Left renal cortex interstitium (tissue), 4 donors: ENCODE measurements at places on chromosomes 1 and 21. TPM values are rescaled to one million over a fixed set of nuclear protein-coding genes. Genes with fewer than 3 reads are reported as not detected.

Gene ERICH3
- 0.27 TPM for polyA plus RNA-seq

Gene PGBD5
- polyA plus RNA-seq = 7.4 TPM

Gene GCSAML
- polyA plus RNA-seq = 1.2 TPM

Gene CD48
- polyA plus RNA-seq = 0.66 TPM

Gene IL22RA1
- 3.8 TPM for polyA plus RNA-seq

Gene KDF1
- 8.8 TPM for polyA plus RNA-seq

DNA sequence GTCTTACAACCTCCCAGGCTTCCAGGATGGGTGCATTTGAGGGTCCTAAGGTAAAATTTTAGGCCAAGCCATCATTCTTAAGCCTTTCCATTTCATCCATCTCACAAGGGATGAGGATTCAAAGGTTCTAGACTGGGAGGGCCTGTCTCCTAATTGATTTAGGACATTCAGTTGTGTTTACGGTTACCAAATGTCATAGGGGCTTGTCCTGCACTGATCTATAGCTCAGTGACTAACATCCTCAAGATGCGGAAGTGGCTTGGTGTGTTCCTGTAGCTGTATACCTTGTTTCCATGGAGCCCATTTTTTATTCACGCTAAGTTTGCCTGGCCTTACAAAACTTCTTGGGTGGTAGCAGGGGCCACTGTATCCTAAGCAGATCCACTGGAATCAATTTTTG is 52.8 kb downstream of the DUSP10 start:
- DNase-seq = no peak

DNA sequence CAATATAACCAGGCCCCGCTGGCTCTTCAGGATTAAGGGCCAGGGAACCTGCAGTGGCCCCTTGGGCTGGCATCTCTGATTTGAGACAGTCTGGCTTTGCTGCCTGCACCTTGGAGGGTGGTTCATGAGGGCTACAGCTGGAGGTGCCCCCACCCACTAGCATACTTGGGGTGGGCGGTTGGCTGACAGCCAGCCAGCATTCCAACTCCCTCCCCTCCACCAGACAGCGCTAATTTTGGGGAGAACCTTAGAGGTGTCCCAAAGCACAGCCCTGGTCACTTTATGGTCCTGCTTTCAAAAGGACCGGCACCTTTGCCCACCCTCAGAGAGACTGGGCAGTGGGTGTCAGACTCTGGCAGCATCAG is 180.7 kb upstream of the VAMP3 start:
- DNase-seq = no peak

- no peak for DNase-seq
These were observed 165.9 kb downstream of the PTBP2 start for GRCh38 chr1:96887501-96887900.

DNA sequence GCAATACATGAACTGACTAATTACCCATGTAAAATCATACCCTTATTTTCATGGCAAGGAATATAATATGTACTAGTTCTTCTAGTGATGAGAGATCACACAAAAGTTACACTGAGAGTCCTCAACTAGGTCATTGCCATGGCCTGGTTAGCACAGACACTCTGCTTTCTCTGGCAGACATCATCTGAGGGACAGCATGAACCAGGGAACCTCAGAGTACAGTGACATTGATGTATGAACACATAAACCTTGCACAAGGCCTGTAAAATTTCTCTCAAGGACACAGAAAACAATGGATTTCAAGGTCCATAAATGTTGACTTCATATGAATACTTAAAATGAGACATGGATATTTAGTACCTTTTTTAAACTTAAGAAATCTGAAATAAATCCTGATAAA is 108.8 kb upstream of the MAGI3 start:
- DNase-seq = no peak

DNA sequence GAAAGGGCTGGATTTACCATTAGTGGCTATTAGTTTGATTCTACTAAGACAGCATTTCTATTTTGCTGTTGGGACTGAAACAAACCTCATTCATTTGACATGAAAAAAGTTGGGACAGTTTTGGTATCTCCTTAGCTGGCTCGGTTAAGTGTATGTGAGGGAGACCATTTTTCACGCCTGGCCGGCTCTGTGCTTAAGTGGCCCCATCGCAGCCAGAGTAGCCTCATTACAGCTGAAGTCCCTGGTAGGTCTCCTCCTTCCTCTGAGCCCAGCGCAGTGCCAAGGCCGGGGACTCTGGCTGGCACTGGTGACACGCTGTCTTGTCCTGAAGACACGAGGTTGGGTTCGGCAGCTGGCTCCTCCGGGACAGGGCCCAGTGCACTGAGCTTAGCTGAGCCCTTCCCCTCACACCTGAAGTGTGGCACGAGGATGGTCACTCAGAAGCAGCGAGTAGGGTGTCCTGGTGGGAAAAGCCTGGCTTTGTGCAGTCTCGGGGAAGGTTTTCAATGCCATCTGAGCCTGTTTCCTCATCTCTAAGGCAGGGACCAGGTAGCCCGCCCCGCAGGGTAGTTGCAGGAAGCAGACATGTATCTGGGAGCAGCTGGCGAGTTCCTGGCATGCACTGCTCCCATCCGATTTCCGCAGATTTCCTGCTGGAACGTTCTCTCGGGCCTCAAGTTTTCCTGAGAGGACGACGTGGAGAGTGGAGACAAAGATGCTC is 196.5 kb downstream of the DYRK1A start:
- no peak for DNase-seq

DNA sequence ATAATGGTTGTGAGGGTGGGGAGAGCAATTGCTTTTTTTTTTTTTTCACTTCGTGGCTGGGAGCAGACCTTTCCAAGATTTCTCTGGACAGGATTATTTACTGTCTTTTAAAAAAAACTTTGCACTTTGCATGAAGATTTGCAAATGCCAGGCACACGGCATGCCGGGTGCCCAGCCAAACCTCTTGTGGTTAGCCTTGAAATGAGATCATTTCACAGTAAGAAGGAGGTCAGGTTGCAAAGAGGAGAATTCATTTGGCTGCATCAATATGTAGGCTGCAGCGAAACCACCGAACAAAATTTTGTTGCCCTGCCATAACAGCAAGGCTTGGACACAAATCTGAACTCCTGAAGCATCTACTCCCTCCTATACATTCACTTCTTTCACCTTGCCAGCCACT is 36.5 kb upstream of the KCND3 start:
- DNase-seq = no peak

DNA sequence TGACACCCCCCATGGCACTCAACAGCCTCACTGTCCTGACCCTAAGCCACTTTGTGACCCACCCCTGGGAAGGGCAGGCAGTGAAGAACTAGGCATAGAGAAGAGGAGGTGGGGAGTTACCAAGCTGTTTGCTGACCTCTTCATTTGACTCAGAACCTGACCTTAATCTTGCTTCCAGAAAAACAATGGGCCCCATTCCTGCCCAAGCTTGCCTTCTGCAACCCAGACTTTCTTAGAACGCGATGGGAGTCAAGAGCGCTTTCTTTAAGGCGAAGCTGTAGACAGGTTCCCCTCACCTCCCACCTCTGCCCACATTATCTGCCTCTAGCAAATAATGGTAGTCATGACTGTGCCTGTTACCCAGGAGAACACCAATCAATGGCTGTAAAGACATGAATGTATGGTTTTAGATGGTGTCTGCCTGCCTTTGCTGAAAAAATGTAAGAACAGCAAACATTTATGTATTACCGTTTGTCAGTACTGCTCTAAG is 8.2 kb upstream of the CBR3 start:
- no peak for DNase-seq

GRCh38 chr1:33093004-33093403 is 12.1 kb downstream of the AZIN2 start:
- no peak for DNase-seq

DNA sequence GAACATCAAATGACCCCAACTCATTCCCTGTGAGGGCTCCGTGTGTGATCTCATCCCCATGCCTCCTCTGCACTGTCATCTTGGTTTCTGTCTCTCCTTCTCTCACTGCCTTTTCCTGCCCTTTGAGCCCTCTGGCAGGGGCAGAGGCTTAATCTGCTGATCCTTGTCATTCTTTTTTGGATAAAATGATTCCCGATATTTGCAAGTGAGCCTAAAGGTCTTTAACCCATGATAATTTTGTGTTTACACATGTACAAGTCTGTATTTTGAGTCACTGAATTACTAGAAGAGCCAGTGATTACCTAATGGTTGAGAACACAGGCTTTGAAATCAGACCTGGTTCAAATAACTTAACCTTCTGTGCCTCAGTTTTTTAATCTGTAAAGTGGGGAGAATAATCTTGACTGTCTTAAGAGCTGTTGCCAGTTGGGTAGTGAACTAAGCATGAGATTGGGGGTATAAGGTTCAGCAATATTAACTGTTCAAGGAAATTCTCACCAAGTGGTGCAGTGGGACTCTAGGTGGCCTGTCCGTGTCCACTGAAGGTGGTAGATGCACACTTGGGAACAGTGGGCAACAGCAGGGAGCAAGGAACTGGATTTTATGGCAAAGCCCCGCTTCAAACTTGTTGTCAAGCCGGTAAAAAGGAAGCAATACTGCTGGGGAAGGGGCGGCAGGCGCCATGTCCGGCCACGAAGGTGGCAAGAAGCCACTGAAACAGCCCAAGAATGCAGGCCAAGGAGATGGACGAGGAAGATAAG is 1.6 kb downstream of the ECHDC2 start:
- no peak for DNase-seq

DNA sequence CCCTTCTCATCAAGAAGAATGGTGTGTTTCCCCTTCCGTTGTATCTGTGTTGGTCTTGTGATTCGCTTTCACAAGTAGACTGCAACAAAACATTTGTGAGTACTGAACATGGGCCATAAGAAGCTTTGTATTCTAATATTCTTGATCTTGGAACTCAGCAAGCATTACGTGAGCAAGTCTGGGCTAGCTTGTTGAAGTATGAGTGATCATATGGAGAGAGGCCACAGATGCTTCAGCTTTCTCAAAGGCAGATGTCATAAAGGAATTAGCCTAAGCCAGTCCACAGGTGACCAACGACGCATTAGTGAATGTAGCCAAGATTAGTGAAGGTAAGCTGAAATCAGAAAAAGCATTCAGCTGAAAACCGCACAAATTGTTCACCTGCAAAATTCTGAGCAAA is 609.6 kb upstream of the NEGR1 start:
- DNase-seq = no peak

GRCh38 chr1:89465201-89465600 is 59.4 kb upstream of the LRRC8B start:
- DNase-seq = no peak

- DNase-seq = no peak
These were observed 54.9 kb downstream of the TMEM53 start for GRCh38 chr1:44619261-44619900.

DNA sequence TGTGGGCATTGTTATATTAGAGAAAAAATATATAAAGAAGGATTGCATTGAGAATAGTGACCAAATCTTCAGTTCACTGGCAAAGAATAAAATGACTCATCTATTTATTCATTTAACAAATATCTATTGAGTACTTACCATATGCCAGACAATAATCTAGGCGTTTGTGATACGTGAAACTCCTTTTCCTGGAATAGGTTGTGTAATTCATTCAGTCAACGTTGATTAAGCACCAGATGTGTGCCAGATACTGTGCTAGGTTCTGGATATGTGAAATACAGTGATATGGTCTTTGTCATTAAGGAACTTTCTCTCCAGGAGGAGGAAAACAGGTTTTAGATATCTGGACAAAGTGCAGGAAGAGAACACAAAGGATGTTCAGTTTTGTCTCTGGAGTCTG is 344.5 kb downstream of the RWDD3 start:
- no peak for DNase-seq

DNA sequence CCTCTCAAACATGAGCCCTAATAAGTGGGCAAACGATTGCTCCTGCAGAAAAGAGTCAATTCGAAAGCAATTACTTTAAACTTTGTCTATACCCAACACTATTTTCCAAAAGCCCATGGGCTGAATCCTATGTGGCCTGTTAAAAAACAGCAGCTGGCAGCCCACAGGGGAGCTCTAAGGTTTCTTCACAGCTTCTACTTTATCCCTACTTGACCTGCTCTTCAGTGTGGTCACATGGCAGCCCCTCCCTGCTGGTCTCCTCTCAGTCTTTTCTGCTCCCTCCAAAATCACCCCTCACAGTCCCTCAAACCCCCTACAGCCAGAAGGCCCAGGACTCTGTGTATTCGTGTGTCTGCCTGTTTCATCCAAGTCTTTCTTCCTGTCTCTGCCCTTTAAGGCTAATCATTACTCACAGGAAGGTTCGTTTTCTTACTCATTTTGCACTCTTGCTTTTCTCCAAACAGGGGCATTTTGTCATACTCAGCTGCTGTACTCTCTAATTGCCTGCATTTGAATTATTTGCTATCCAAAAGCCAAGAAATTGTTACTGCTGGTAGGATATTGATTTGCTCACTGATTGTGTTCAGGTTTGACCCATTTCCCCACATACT is 62.4 kb upstream of the FAM3B start:
- DNase-seq = no peak

GRCh38 chr1:58883888-58884482 is 100.1 kb upstream of the JUN start:
- DNase-seq = no peak

GRCh38 chr1:206729050-206729449 is 41.5 kb upstream of the IL19 start:
- DNase-seq = no peak

DNA sequence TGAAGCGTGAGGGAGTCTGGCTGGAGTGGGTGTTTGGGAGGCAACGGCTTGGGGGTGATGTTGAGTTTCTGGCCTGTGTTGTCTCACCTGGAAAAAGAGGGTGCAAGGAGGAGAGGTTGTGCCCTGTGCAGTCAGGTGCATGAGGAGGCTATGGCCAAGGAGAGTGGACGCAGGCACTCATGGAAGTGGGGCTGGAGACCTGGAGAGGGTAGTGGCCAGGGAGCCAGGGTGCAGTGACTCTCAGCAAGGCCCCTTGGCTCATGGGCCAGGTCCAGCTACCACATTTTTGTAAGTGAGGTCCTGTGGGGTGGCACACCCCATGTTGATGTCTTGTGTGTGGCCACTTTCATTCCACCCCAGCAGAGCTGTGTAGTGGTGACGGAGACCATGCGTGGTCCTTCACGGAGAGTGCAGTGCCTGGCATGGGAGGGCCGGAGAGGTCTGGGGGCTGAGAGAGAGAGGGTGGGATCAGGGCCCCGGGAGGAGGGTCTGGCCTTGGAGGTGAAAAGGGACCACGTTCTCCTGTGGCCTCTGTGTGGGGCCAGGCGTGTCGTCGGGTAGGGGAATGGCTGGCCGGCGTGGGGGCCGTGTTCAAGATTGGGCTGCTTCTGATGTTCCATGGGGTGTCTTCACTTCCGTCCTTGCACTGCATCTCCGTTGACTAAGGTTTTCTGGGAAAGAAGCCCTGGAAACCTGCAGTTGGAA is 6.1 kb downstream of the SNAP47 start:
- DNase-seq = no peak

DNA sequence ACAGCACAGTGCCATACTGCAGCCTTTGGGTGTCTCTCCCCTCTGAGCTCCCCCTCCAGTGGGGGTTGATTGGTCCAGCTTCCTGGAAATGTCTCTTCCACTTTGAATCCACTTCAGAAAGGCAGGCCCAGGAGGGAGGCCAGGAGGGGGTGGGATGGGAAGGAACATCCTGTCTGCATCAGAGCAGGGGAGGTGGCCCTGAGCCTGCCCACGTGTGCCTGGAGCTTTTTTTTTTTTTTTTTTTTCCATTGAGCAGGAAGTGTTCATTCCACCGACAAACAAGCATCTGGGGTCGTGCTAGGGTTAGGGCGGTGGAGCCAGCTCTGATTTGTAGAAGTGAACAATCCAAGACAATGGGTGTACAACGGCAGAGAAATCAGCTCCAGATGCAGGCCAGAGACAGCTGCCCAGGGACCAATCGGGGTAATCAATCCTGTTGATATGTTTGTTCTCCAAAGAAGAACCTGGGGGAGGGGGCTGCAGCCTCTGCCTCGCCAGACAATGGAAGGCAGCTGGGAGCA is 93.3 kb downstream of the SSBP3 start:
- no peak for DNase-seq

GRCh38 chr1:157596384-157596783 is 1.5 kb downstream of the FCRL4 start:
- DNase-seq = no peak
